ENCODE measurements at places on chromosomes 16 and 17.

- no peak for DNase-seq
These were observed 78.3 kb upstream of the RPL38 start for GRCh38 chr17:74125156-74125555.

DNA sequence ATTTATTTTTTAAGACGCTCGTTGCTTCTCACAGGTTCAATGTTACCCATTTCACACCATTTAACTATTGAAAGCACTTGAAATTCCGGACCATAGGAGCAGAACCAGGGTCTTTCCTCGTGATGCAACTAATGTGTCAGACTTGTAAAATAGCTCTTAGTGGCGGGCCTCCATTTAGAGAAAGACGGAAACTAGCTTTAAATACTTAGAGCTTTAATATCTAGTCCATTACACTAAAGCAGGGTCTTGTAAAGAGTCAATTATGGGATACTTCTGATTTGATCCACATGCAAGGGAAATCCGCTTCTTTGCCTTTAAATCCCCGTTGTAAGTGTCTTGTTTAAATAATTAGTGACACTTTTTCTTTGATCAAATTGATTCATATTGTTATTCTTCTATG, 56.6 kb downstream of the NACA2 start:
- DNase-seq = no peak

DNA sequence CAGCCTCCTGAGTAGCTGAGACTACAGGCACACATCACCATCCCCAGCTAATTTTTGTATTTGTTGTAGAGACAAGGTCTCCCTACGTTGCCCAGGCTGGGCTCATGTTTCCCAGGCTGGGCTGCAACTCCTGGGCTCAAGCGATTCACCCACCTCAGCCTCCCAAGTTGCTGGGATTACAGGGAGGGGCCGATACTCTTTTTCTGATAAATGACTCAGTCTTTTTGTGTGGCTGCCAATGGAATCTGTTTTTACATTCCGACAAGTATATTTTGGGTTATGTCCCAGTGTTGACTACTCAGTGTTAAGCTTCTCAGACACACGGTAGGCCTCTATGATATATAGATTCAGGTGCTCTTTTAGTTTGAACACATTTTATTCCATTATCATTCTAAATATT, 58.1 kb downstream of the SLFN11 start:
- DNase-seq = no peak

- no peak for DNase-seq
These were observed 23.7 kb downstream of the STAT5A start for GRCh38 chr17:42312035-42312284.

DNA sequence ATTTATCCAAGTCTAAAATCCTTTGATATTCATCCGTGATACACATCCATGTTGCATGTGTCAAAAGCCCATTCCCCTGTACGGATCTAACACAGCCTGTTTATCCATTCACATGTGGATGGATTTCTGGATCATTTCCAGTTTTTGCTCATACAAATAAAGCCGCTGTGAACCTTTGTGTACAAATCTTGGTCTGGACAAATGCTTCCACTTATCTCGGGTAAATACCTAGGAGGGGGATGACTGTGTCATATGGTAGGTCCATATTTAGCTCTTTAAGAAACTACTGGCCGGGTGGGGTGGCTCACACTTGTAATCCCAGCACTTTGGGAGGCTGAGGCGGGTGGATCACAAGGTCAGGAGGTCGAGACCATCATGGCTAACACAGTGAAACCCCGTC, 6.3 kb upstream of the TBCD start:
- no peak for DNase-seq

DNA sequence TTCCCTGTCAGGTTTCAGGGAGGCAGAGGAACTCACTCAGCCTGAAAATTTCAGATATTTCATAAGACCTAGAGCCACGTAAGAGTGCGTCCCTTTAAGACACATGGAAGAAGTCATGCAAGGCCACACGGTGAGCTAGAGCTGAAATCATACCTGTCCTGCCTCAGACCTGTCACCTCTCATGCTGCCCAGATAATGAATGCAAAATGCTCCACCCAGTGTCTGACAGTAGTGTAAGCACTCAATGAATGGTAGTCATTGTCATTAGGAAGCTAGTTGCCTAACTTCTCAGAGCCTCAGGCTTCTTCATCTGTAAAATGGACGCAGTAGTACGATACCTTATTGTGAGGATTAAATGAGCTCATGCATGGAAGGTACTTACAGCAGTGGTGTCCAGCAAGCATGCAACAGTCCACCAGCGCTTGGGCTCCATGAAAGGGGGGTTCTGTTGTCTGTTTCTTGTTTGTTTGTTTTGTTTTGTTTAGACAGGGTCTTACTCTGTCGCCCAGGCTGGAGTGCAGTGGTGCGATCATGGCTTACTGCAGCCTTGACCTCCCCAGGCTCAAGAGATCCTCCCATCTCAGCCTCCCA, 60.7 kb downstream of the WSB1 start:
- DNase-seq = no peak

DNA sequence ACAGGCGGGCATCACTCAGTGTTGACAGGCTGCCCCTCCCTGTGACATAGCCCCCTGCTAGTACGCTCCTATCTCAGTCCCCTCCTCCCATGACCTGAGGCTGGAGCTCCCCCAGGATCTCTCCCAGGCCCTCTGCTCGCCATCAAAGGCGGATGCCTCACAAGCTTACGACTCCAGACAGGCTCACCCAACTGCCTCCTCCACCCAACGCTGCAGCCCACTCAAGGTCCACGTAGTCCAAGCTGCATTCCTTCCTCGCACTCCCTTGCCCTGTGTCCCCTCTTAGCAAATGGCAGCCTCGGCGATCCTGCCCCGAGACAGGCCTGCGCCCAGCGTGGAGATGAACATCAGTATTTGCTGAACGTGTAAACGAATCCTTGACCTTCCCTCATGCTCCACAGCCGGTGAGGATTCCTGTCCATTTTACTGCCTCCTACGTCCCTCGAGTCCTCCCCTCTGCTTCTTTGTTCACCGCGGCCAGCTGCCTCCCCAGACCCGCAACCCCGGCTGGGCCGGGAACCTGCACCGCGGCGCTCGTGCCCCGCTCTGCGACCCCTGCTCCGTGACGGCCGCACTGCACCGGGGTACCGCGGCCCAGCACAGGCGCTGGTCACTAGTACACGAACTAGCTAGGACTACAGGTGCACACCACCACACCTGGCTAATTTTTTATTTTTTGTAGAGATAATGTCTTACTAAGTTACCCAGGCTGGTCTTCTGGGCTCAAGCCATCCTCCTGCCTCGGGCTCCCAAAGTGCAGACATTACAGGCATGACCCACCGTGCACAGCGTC, 838 bp upstream of the TMEM97 start:
- DNase-seq = no peak

DNA sequence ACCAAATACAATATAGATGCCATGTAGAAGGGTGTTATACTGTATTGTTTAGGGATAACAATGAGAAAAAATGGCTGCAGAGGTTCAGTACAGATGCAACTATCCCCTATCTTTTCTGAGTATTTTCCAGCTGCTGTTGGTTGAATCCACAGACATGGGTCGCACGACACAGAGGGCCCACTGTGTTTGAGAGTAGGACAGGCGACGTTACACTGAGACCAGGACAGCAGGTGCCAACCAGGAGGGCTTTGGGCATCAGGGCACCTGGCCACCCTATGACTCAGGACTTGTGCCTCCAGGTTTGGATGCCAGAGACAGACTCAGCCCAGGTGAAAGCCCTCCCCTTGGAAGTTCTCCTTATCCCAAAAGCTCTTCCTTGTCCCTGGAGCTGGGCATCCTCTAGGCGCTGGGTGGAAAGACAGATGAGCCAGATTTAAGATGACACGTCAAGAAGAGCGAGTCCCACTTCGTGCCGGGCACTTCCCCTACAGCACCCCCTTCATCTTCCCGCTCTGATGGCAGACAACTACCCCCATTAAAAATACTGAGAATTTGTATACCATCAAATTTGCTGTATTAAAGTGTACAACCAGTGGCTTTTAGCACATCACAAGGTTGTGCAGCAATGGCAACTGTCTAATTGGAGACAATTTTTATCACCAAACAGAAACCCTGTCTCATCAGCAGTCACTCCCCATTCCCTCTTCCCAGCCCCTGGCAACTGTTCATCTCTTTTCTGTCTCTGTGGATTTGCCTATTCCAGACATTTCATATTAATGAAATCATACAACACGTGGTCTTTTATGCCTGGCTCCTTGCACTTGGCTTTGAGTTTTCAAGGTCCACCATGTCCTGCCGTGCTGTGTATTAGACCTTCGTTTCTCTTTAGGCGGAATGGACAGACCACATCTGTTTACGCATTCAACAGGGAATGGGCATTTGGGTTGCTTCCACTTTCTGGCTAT, 30.6 kb downstream of the TNFRSF13B start:
- DNase-seq = no peak

- no peak for DNase-seq
These were observed 16.0 kb downstream of the ABCA8 start for GRCh38 chr17:68939195-68939594.

DNA sequence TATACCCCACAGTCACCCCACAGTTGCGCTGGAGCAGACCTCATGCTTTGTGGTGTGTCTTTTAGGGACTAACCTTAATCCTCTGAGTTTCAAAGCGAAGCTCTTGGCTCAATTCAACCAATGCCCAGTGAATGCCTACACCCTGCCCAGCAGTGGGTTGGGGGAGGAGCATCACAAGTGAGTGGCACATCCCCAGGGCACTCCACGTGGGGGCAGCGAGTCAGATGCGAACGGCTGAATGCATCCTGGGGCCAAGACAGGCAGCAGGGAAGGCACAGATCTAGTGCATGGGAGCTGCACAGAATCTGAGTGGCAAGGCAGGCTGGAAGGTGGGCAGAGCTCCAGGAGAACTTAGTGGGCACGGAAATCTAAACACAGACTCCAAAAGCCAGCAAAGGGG, 39.2 kb downstream of the IFT140 start:
- DNase-seq = no peak

- no peak for DNase-seq
These were observed 175.2 kb upstream of the CHMP6 start for GRCh38 chr17:80816241-80817103.

DNA sequence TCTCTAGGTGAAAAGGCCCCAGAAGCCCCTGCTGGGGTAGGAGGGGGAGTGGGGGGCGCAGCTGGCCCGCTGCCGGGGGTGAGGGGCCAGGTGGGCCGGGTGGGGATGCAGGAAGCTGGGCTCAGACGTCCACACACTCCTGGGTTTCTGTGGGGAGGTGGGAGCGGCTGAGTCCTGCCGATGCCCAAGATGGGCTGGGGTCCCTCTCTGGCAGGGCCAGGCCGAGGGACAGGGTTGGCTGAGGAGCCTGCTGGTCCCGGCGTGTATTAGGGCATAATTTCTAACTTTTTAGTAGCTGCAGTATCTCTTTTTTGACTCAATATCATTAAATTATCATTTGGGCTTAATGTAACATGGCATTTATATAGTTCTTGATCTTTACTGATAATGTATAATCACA, 121.4 kb upstream of the CORO6 start:
- DNase-seq = no peak

- no peak for DNase-seq
These were observed 70.4 kb downstream of the MMD start for GRCh38 chr17:55351226-55351625.

Data from NCI-H1930 (cell line).